ENCODE measurements at places on chromosomes 11 and 22.

DNA sequence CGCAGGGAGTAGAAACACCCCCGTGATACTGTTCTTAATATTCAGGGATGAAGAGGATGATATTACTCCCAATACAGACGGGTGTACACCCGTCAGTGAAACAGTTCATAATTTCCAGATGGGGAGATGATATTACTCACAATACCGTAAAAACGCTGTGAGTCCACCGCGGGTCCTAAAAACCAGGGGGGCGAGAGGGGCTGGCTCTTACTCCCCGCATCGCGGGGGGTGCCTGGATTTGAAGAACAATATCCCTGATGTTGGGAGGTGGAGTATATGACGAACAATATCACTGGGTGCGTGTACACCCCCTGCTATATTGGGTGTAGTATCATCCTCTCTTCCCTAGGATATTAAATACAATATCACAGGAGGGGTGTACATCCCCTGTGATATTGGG is 20.5 kb upstream of the APOL5 start:
- DNase-seq: no peak

DNA sequence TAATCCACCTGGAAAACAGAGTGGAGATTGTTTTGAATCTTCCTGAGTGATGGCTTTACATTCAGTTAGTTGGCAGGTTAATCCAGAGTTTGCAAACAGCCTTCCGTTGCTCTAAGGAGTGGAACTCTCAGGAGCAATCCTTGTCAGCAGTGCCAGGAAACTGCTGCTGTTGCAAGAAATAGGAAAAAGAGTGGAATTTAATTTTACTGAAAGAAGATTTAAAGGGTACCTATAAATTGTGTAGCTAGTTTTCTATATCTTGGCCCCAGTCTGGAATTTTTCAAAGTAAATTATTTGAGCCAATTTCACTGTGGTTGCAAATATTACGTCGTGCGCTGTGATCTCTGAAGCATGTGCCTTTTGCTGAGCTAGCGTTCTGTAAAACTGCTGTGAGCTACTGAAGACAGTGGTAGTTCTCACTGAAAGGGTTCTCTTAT is 55.5 kb upstream of the SLC5A12 start:
- no peak for DNase-seq

DNA sequence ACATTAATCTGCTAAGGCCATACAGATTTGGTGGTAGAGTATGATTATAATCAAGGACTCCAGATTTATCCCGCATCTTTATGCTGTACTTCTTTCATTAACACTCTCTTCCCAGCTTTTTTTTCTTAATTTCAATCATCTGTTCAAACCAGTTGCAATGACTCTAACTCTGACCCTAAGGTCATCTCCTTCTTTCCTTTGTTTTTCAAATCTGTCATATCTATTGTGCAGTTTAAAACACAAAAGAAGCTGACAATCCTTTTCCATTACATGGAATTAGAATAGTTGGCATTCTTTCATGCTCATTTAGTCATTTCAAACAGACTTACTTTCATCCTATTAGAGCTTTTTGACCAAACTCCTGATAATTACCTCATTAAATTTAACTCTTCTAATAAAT is 53.6 kb upstream of the GRM5 start:
- no peak for DNase-seq

GRCh38 chr11:31818874-31819331 is 7.8 kb upstream of the PAX6 start:
- DNase-seq: no peak

DNA sequence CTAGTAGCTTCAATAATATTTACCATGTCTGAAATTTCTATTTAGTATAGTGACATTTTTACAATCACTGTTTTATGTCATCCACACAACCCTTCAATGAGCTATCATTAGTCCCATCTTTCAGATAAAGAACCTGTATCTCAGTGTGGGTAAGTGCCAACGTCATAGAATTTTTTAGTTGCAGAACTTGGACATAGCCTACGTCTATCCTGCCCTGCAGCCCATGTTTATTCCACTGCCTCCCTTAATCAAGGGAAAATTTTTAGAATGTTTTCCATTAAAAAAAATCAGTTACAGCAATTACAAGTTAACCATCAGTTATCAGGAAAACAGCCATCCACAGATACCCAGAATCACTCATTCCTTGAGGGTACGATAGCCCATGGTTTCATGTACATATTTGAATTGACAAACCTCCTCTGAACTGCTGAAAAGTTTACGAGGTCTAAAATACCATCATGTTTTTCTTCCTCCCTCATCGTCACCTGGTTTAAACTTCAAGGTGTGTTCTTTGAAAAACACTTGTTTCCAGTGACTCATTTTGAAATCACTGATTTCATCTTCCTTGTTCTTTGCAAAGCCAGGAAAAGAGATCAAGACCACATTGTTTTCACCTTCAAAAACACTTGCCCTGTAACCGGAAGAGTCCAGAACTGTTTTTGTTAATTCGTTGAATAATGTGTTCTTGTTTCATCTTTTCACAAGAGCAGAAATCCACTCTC is 100.9 kb downstream of the FAM76B start:
- DNase-seq: no peak

GRCh38 chr22:19880786-19881569 is 26.3 kb upstream of the GNB1L start:
- DNase-seq: no peak

DNA sequence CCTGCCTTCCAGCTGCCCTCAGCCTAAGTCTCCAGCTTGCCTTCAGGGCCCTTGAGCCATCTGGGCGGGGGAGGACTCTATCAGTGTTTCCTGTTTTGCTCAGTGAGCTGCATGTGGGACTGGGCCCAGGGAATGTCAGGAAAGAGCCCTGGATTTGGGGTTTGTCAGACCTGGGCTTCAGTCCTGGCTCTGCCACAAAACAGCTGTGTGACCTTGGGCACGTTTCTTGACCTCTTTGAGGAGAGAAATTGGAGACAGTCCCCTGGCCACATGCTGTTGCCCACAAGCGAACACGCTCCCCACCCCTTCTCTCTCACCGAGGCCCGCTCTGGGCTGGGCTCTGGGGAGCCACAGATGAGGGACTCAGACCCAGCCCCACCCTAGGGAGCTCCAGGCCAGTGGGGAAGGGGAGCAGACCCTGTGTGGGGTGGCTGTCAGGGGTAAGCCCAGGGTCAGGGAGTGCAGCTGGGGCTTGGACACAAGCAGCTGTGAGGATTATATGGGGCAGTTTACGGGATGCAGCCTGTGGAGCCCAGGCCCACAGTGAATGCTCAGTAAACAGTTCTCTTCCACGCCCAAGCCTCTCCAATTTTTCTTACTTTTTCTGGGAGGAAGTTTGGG is 12.3 kb downstream of the MYO7A start:
- peak; percentile 79 for DNase-seq

- no peak for DNase-seq
Observed at GRCh38 chr11:109112821-109113280, 309.1 kb upstream of the C11orf87 start.

DNA sequence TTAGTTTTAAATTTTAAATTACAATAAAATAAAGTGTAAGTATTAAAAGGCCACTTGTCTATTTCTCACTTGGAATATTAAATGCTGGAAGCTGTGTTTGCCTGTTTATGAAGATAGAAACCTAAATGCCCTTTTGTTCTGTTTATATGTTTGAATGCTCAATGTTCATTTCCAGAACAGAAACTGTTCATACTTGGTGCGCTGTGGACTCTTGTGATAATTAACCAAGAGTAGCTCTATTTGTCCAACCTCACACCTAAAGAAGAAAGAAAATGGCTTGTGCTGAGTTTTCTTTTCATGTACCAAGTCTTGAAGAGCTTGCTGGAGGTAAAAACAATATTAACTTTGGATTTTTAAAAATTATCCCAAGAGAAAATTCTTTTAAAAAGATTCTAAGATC is 5.7 kb downstream of the C11orf54 start:
- no peak for DNase-seq

DNA sequence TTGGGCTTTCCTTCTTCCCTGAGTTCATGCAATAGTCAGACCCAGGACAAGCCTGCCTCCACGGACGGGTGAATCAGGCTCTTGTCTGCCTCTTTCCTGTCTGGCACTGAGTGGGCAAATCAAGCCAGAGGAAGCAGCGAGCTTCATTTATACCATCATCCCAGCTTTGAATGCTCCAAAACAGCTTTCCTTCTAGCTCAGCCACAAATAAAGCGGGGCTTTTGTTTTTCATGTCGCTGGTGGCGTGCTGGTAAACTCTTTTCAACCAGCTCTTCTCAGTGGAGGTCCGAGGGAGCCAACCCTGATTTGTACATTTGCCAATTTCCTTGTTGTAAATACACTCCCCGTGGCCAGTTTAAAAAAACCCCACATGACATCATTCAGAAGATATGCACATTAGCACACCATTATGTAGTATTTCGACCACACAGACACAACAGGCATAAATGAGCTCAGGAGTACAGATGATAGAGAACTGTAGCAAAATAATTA is 8.6 kb downstream of the C11orf91 start:
- no peak for DNase-seq

DNA sequence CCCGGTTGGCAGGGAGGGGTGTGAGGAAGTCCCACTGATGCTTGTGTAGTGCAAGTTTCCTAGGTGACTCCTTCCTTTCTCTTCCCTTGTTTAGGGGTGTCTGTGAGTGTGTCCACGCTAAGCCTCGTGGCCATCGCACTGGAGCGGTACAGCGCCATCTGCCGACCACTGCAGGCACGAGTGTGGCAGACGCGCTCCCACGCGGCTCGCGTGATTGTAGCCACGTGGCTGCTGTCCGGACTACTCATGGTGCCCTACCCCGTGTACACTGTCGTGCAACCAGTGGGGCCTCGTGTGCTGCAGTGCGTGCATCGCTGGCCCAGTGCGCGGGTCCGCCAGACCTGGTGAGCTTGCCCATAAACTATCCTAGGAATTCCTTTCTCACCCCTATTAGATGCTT is 10.4 kb downstream of the CCKBR start:
- DNase-seq: no peak

- no peak for DNase-seq
Observed at GRCh38 chr22:38729946-38730345, 24.2 kb downstream of the GTPBP1 start.

- no peak for DNase-seq
Observed at GRCh38 chr11:98674390-98674789, 346.4 kb upstream of the CNTN5 start.

GRCh38 chr22:17783312-17783711 is 9.0 kb upstream of the BID start:
- no peak for DNase-seq

- no peak for DNase-seq
Observed at GRCh38 chr11:60830478-60831142, 11.3 kb upstream of the CCDC86 start.

- DNase-seq: peak; percentile 8
Observed at GRCh38 chr11:68206211-68206610, 6.9 kb downstream of the KMT5B start.

- no peak for DNase-seq
Observed at GRCh38 chr11:3087821-3088800, 30.9 kb upstream of the CARS1 start.

GRCh38 chr22:32219026-32219425 is 14.2 kb upstream of the RFPL2 start:
- DNase-seq: peak; percentile 74

- DNase-seq: no peak
Observed at GRCh38 chr11:119460582-119460981, 37.6 kb upstream of the THY1 start.

GRCh38 chr11:72179049-72179803 is 12.7 kb upstream of the FOLR1 start:
- DNase-seq: no peak

DNA sequence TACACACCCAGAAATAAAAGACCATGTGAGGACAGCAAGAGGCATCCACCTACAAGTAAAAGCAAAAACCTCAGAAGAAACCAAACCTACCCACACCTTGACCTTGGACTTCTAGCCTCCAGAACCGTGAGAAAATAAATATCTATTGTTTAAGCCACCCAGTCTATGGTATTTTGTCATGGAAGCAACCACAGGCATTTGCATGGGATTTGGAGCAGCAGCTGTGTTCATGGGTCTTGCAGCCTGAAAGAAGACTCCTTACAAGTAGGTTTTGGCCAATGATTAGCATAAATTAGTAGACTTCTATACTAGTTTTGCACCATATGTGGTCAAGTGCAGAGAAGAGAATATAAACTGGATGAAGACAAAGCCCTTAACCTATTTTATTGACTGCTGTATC is 27.9 kb downstream of the FSHB start:
- no peak for DNase-seq

- no peak for DNase-seq
Observed at GRCh38 chr11:67030976-67031375, 8.0 kb downstream of the SYT12 start.

DNA sequence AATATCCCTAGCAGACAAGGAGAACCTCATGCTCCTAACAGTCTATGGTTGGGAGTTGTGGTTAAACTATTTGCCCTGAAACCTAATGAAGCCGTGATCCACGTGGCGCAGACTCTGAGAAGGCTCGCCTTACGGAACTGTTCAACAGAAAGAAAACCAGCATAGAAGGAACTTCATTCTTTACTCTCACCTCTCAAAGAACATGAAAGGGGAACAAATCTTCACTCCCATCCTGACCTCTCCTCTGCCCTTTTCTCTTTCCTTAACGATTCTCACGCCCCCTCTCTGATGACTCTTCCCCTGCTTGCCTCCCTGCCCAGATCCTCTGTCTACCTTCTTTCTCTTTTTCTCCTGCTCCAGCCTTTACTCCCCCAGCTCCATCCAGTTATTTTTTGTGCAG is 54.2 kb downstream of the IRAG1 start:
- no peak for DNase-seq

DNA sequence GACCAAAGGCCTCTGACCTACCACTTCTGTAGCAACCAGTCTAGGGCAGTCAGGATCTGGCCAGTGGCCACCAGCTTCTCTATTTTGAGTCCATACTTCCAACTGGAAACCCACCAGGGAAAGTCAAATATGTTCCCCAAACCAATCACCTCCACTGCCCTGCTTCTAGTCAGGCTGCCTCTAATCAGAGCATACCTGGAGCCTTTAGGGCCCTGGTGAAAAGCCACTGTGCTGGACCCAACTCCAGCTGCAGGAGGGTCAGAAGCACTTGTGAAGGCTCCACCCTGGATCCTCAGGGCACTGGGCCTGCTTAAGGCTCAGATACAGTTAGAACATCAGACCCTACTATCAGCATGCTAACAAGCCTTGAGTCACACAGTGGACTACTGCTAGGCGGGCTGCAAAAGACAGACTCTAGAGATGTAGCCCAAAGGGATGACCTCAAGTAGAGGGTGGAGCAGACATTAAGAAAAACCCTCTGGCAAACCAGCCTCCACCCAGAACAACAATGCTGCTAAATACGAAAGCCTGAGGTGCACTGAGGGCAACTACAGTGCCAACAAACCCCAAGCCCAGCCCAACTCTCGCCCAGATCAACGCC is 69.2 kb downstream of the DGCR2 start:
- DNase-seq: no peak

GRCh38 chr22:20434773-20435172 is 2.9 kb downstream of the SCARF2 start:
- no peak for DNase-seq

DNA sequence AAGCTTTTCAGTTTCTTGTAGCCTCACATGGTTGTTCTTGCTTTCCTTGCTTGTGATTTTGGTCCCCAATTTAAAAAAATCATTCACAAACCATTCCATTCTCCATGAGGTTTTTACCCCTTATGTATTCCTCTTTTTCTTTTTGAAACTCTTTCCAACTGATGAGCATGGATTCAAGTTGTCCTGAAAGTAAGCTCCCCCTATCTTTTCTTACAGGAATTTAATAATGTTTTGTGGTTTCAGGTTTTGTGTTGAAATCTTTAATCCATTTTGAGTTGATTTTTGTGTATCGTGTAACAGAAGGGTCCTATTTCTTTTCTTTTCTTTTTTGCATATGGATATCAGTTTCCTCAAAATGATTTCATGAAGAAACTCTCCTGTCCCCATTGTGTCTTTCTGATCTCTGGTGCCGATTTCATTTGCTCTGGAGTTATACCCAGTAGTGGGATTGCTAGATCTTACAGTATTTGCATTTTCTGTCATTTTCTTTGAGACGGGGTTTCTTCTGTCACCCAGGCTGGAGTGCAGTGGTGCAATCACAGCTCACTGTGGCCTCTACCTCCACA is 58.5 kb downstream of the LRRC74B start:
- DNase-seq: no peak
